GM23338 (cell line): ENCODE measurements at places on chromosomes 3 and 15. TPM values are rescaled to one million over a fixed set of nuclear protein-coding genes. Genes with fewer than 3 reads are reported as not detected.
A peak's percentile ranks its signal among the peaks of the same experiment; 100 is the strongest.

- no peak overlapping the region for H3K4me3 ChIP-seq
- no peak for DNase-seq
- no peaks in the 10 kb centered on the region for H3K36me3 ChIP-seq
- H3K27me3 ChIP-seq: no peaks in the 10 kb centered on the region
- no peaks in the 10 kb centered on the region for H3K4me1 ChIP-seq
These were observed 183.1 kb downstream of the SV2B start for GRCh38 chr15:91283155-91283554.

- no peaks in the 10 kb centered on the region for H3K36me3 ChIP-seq
- H3K27ac ChIP-seq: no peak overlapping the region
- H3K27me3 ChIP-seq: no peaks in the 10 kb centered on the region
- no peak for DNase-seq
These were observed 40.8 kb upstream of the KLF13 start for GRCh38 chr15:31285772-31286261.

GRCh38 chr3:78809966-78810365 is 957.8 kb downstream of the ROBO1 start:
- DNase-seq: no peak
- H3K27ac ChIP-seq: no peak overlapping the region
- H3K4me3 ChIP-seq: no peak overlapping the region
- H3K36me3 ChIP-seq: no peaks in the 10 kb centered on the region
- H3K27me3 ChIP-seq: no peaks in the 10 kb centered on the region

- no peak for DNase-seq
- no peaks in the 10 kb centered on the region for H3K36me3 ChIP-seq
- no peak overlapping the region for H3K27ac ChIP-seq
- no peaks in the 10 kb centered on the region for H3K27me3 ChIP-seq
These were observed 22.2 kb downstream of the PSTPIP1 start for GRCh38 chr15:77017091-77017660.

GLDN gene
- 1.2 and 1.5 TPM in 2 replicates for total RNA-seq

DNA sequence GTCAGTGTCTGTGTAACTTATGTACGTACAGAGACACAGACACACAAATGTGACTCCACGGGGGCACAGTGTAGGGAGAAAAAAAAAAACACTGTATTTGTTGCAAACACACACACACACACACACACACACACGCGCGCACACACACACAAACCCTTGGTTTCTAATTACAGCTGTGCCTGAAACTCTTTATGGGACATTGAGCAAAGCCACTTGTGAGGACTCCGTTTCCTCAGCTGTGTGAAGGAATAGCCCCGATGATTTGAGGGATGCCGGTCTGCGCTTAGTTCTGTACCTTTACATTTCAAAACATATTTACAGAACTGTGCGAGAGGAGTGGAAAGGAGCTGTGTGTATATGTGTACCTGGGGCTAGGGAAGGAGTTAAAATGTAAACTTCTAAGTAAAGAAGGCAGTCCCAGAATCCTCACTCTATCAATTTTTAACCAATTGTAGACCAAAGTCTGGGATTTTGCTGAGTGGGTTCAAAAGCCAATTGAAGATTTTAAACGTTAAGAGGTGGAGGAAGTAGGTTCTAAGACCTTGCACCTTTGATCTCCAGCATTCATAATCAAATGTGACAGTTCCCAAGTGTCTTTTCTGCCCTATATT is 5.3 kb upstream of the BCL6 start:
- H3K36me3 ChIP-seq: no peaks in the 10 kb centered on the region
- peak; percentile 62 for DNase-seq
- peak overlapping the region; percentile 63 for H3K27ac ChIP-seq
- H3K4me3 ChIP-seq: peak overlapping the region; percentile 42
- H3K27me3 ChIP-seq: no peaks in the 10 kb centered on the region

GRCh38 chr3:142850395-142851023 is 38.4 kb downstream of the PCOLCE2 start:
- no peak for DNase-seq
- 0 out of 2 replicates have a peak, but pooled peaks cover 4% of the 10 kb centered on the region for H3K36me3 ChIP-seq
- H3K4me1 ChIP-seq: peaks cover 10% of the 10 kb centered on the region

- H3K4me1 ChIP-seq: peaks cover 23% of the 10 kb centered on the region
- H3K4me3 ChIP-seq: no peak overlapping the region
- H3K27me3 ChIP-seq: no peaks in the 10 kb centered on the region
- H3K36me3 ChIP-seq: no peaks in the 10 kb centered on the region
- no peak for DNase-seq
These were observed 17.0 kb downstream of the XXYLT1 start for GRCh38 chr3:195253923-195254432.

- no peak overlapping the region for H3K27ac ChIP-seq
- H3K4me3 ChIP-seq: peak overlapping the region; percentile 83
These were observed 1.6 kb downstream of the LINGO1 start for GRCh38 chr15:77630956-77631744.
